Mesangial cell (primary cell): ENCODE measurements at places on chromosomes 2 and 18. TPM values are rescaled to one million over a fixed set of nuclear protein-coding genes. Genes with fewer than 3 reads are reported as not detected.

Gene ANO7
- 1.3 and 1.8 TPM in 2 replicates for total RNA-seq

Gene ANKRD29
- total RNA-seq: 0.81 and 5.1 TPM in 2 replicates

Gene NPC1
- 53.3 and 84.3 TPM in 2 replicates for total RNA-seq

Gene ACP1
- 62.4 and 66.2 TPM in 2 replicates for total RNA-seq

Gene SLC25A52
- total RNA-seq: not detected in 2 replicates
